ENCODE measurements at places on chromosomes 4 and X. TPM values are rescaled to one million over a fixed set of nuclear protein-coding genes. Genes with fewer than 3 reads are reported as not detected.

DNA sequence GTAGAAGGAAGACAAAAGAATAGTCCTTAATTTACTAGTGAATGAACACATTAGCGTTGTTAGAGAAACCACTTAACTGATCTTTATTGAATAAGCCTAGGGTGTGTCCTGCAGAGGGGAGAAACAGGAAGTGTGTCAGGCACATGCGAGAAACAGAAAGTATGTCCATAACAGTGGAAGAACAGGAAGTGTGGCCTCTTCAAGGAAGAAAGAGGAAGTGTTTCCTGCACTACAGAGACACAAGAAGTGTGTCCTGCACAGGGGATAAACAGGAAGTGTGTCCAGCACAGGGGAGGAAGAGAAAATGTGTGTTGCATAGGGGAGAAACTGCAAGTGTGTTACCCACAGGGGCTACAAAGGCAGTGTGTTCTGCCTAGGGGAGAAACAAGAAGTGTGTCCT is 539.6 kb upstream of the PRKX start:
- no peak for DNase-seq

The GAGE12E gene
- total RNA-seq, result not detected

- DNase-seq, result no peak
Measured at GRCh38 chr4:109301651-109302360, 652 bp downstream of the COL25A1 start.

- DNase-seq, result no peak
Measured at GRCh38 chr4:73871511-73872310, 2.5 kb downstream of the CXCL1 start.

GRCh38 chr4:56689201-56689969 is 8.3 kb upstream of the HOPX start:
- DNase-seq, result no peak

The MAGEA2B gene
- not detected for total RNA-seq

- DNase-seq, result no peak
Measured at GRCh38 chrX:154548028-154548316, 552 bp downstream of the IKBKG start.

- no peak for DNase-seq
Measured at GRCh38 chr4:79875344-79875899, 197.6 kb downstream of the ANTXR2 start.

The TCEAL7 gene
- not detected for total RNA-seq

The MID1 gene
- total RNA-seq, result not detected

- DNase-seq, result no peak
Measured at GRCh38 chr4:119038116-119038841, 97.4 kb upstream of the MYOZ2 start.

DNA sequence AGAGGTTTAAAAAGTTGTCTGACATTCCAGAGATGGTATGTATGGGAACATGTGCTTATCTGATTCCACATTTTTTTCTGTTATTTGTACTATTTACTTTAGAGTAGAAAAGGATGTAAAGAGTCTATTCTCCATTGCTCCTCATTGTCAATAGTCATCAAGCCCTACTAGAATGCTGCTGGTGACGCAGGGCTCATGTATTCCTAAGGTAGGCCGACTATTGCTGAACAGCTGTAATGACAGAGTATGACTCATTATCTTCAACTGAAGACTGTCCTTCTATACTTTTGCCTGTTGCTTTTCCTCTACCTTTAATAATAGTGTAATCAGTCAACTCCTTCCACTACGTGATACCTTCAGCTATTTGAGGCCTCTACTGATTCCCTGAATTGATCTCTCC is 509.1 kb upstream of the NR3C2 start:
- DNase-seq, result no peak

GRCh38 chrX:132631579-132632232 is 142.9 kb upstream of the MBNL3 start:
- DNase-seq, result no peak

DNA sequence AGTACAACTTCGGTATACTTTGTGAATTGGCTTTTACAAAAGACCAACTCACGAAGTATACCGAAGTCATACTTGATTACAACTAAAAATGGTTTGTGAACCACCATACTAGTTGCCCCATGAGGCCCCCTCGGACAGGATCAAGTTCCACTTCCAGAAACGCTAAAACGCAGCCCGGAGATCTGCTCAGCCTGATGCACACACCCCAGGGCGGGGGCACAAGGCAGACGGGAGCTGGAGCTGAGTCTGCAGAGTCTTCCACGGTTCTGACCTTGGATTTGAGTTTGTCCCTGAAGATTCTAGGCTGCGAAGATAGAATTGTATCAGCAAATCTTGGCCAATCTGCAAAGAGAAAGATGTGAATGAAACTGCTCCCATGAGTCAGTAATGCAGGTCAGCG is 118.1 kb downstream of the SORCS2 start:
- DNase-seq, result no peak

- no peak for DNase-seq
Measured at GRCh38 chr4:109945056-109945455, 32.4 kb downstream of the EGF start.

The WDR17 gene
- total RNA-seq, result 0.63 TPM

- no peak for DNase-seq
Measured at GRCh38 chr4:20272411-20272872, 20.7 kb downstream of the SLIT2 start.

The XAGE2 gene
- not detected for total RNA-seq

DNA sequence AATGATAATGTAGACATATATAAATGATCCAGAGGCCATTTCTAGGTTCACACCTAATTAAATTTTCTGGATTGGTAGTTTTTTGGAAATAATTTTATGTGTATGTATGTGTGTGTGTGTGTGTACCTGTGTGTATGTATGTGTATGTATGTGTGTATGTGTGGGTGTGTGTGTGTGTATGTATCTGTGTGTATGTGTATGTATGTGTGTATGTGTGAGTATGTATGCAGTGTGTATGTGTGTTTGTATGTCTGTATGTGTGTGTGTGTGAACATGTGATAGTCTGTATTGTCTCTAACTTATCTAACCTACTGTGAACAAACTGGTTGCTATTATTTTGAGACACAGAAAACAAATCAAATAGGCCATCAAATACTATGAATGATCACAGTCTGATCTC is 152.6 kb downstream of the COL25A1 start:
- DNase-seq, result no peak

- DNase-seq, result no peak
Measured at GRCh38 chrX:151762802-151763201, 28.3 kb downstream of the CNGA2 start.

GRCh38 chr4:2304321-2304876 is 42.5 kb upstream of the MXD4 start:
- no peak for DNase-seq

DNA sequence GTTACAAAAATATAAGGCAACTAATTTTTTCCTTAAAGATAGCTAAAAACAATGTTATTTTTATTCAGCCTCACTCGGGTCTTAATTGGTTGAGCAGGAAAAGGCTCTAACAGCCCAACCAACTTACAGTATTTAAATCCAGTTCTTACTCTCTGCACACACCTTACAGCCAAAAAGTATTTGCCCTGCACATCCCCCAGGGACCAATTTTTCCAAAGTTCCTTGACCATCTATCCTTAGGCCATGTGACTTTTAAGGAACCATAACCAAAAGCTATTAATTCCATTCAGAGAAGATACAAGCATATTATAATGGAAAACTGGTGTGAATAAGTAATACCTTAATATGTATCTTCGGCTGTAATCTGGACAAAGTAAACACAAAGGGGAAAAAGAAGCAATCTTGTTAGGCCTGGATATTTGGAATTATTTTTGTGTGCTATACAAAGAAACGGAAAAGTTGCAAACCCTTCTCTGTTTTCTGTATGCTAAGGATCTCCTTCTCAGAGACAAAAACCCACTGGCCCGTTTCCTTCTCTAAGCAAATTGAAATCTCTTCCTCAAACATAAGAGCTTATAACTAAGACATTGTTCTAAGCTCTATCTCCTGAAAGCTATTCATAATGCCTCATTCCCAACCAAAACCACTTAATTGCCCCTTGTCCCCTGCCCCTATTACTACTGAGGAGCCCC is 1.0 kb upstream of the THAP9 start:
- no peak for DNase-seq

DNA sequence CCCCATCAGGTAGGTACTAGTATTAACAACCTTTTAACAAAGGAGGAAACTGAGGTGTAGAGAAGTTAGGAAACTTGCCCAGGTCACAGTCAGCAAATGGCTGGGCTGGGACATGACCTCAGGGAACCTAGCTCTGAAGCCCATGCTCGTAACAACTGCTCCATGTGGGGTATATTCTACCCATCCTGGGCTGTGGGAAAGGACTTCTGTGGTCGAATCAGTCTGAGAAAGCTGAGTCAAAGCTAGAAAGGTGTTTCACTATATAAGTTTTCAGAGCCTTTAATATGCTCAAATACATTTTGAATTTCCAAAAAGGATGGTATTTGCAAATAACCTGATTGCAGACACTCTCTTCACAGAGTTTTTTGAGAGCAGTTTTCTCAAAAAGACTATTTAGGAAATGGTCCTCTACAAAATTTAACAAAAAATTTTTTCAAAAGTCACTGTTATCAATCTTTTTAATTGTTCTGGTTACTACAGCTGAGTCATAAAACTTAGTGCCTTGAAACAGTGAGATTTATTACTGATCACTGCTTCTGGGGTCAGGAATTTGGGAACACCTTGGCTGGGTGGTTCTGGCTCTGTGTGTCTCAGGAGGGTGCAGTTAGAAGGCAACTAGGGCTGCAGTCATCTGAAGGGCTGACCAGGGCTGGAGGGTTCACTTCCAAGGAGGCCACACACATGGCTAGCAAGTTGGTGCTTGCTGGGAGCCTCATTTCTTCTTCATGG is 53.6 kb downstream of the NSG1 start:
- DNase-seq, result no peak

DNA sequence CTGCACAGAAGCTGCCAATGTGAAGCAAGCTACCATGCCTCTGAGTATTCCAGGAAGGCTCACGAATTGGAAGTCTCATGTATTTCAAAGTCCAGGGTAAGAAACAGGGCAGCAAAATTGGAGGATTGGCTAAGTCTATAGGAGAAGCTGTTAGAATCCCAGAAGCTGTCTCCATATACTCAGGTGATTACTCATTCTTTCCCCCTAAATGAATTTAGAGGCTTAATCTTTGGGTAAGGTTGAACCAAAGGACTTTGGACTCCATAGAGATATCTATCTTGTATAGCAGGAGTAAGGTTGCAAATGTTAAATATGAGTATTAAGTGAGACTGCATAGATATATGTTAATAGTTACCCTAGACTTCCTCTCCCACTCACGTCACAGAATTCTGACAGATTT is 36.3 kb downstream of the STBD1 start:
- no peak for DNase-seq

The HSFX4 gene
- not detected for total RNA-seq

The TGIF2LX gene
- total RNA-seq, result not detected

The SLC25A43 gene
- 2.9 TPM for total RNA-seq

GRCh38 chr4:109278594-109279031 is 23.8 kb downstream of the COL25A1 start:
- no peak for DNase-seq

DNA sequence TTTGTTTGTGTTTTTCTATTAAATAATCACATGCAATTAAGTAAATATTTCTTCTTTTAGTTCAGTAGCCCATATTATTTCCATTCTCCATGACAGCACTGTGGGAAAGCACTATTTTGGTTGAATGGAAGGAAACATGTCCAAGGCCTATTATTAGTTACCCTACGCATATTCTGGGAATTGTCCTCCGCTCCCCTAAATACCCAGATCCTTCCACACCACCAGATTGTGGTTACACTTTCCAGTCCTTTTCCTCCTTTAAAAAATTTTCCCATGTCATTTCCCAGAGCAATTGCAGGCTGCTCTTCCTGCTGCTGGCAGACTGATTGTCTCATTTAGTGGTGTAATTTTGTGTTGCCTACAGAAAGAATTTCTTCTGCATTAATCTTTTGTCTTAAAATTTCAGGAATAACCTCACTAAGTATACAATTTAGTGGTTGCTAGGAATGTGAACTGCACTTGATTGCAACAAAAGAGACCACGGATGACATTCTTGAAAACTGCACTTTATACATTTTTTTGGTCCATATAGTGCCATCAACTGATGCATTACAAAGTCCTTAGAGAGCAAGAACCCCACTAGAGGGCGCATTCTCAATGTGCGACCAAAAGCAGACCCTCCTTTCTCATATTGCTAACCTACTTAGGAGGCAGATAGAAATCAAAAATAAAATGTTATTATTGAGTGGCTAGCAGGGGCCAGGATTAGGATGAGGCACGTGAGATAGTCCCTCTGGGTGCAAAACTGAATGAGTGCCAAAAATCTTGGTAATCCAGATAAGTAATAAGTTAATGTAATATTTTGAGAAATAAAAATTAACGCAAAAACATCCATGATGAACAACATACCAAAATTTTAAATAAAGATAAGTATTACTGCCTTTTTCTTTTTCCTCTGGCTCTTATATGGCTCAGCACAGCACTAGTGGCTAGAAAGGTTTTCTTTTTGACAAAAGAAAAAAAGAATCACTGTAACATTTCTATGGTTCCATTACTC is 98.8 kb upstream of the IQCM start:
- no peak for DNase-seq

DNA sequence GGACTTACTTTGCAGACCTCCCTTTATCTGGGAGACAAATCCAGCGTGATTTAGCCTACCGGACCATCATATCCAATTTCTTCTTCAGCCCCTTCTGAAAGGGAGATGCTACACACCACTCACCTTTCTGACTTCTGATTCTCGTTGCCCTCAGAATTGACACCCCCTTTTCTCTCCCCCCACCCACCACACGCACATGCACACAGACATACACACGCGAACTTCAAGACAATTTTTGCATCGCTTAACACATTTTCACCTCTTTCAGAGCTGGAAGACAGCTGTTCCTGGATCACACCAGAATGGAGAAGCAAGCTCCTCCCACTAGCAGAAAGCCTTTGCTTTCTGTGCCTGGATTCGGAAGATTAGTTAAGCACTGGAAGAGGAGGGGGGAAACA is 1.0 kb upstream of the SNCA start:
- DNase-seq, result no peak

The GPR50 gene
- not detected for total RNA-seq

GRCh38 chrX:49147936-49148335 is 14.6 kb upstream of the MAGIX start:
- DNase-seq, result no peak

DNA sequence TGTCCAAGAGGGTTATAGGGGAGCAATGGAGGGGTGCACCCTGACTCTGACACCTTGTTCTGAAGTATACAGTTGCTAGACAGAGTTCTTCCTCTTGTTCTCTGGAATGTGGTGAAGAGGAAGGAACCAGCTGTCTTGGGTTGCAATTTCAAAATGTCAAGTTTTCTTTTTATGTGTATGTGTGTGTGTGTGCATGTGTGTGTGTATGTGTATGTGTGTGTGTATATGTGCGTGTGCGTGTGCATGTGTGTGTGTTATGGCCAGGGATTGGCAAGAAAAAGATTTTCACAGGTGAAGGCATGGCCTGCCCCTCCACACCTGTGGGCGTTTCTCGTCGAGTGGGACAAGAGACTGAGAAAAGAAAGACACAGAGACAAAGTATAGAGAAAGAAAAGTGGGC is 81.6 kb upstream of the ADGRA3 start:
- no peak for DNase-seq

All from naive thymus-derived CD8-positive, alpha-beta T cell (primary cell).